NCI-H187 (cell line): ENCODE measurements at places on chromosomes 12 and 14.

DNA sequence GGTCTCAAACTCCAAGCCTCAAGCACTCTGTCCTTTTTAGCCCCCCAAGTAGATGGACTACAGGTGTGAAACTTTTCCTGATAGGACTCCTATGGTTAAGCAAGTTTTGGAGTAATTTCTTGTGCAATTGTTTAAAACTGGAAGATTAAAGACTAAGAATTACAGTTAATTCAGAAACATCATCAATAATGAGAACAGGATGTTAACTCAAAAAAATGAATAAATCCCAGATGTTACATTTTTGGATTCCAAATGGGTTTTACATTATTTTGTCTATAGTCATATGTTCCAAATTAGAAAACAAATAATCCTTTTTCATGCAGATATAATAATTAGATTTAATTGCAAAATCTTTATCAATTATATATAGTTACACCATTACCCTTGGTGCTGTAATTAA is 24.4 kb upstream of the KITLG start:
- no peak for DNase-seq

DNA sequence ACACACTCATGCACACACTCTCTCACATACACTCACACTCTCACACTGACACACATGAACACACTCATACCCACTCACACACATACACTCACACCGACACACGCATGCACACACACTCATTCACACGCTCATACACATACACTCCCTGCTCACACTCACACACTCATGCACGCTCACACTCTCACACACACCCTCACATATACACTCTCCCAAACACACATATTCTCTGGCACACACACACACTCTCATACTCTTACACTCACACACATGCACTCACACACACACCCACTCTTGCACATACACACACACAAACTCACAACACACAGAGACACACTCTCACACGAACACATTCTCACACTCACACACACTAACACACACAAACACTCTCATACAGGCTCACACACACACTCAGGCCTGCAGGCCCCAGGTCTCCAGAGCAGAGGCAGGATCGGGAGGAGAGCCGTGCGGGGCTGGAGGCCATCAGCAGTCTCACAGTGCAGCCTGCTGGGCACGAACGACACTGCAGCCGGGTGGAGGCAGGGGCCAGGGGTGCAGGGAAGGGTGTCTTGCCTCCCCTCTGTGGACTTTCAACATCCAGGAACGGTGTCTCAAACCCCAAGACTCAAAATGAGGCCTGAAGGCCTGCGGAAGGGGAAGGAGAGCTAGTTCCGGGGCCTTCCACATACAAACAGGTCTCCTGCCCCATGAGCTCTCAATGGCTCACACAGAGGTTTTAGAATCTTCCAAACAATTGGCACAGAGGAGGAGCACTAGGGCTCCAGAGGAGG is 148.7 kb downstream of the ANO2 start:
- no peak for DNase-seq

GRCh38 chr12:5969974-5970690 is 25.1 kb upstream of the ANO2 start:
- no peak for DNase-seq

DNA sequence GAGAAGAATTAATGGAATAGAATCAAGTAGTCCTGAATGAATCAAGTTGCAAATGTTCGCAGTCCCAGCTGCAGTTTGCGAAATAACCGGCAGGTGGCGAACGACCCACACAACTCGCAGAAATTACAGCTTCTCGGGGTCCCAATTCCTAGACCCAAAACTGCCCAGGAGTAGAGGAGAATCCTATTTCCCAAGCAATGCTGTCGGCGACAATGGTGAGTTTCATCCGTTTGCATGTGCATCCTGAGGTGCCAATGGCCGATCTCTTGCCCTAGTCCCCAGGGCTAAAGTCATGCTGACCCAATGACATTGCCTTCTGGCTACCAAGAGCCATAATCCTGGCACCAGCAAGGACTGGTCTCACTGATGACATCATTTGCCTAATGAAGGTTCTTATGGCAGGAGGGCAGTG is 8.5 kb upstream of the ASCL1 start:
- DNase-seq, result peak; percentile 51

DNA sequence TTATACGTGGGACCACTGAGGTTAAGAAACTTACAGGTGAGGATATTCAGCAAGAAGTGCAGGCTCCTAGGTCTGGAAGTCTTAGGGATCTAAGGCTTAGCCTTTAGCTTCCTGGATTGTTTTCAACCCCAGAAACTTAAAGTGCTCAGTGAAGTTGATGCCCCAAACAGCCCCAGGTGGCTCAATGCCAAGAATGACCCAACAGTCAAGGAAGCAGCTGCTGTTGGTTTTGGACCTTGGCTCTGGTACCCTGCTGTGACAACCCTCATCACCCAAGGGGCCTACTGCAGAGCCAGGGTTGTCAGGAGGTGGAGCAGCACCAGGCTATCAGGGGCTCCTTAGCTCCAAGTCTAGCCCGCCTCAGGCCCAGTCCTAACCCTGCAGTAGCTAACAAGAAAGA is 36.8 kb downstream of the VDR start:
- no peak for DNase-seq

- no peak for DNase-seq
Measured at GRCh38 chr12:52223406-52224039, 9.5 kb upstream of the KRT7 start.

DNA sequence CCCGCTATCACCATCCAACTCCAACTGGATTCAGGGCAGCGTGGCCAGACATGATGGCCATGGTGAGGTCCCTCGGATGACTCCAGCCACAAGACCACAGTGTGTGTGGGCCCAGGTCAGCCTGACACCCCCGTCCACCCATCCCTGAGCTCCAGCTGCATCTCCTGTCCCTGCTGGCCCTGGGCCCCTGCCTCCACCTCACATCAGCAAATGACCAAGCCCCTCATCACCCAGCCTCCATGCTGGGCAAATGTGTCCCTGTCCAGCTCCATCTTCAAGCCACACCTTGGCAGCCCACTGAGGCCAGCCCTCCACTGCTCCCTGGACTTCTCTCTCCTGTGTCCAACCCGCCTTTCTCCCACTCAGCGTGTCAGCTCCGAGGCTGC is 3.2 kb downstream of the GPR132 start:
- DNase-seq, result no peak

GRCh38 chr12:12486661-12487240 is 75.9 kb downstream of the DUSP16 start:
- DNase-seq, result no peak

DNA sequence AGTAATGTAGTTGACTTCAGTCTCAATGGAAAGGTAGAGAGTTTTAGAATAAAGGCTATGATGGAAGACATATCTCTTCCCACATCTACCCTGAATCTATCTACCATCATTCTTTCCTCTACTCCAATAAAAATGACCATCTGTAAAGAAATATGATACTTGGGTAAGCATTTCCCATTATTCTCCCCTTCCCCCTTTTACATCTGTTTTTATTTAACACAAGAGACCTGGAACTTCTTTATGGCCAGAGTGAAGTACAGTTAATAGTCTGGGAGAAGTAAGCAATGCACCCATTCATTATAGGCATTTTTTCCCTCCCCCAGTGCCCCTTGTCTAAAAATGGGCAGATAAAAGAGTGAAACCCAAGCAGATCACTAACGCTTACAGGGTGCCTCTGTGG is 6.5 kb downstream of the TPH2 start:
- no peak for DNase-seq

DNA sequence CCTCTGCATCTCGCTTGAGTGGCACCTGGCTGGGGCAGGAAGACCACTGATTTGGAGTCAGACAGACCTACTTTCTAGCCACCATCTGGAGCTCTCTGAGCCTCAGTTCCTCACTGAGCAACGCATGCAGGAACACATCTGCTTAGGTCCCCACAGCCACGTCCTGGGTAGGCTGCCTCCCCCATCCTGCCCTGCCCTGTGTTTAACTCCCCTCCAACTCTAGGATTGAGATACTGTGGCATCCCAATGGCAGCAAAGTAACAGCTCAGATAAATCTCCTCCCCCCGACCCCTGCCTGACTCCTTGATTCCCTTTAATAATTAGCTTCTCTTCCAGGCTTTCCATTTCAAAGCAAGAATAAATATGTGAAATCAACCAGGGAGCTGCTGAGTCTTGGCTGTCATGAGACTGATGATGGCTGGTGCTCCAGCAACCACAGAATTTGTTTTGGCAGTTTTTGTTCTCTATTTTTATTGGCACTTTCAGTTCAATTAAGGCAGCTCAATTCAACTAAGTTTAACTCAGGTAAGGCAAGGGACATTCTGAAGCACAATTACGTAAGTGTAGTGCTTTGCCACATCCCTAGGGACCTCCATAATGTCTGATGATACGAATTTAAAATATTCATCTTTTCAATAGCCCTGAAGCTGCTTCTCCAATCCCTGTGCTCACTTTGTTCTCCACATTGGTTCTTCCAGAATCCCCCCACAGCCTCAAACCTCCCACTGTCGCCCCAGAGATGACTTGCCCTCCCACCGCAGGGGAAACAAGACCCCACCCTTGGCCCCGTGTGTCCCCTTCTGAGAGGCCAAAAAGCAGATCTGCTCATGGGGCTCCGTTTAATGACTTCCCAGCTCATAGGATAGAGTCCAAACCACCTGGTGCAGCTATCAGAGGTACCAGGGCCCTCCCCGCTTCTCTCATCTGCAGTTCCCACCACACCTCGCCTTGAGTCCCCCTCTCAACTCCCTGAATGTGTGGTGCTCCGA is 58.2 kb downstream of the ESR2 start:
- peak; percentile 14 for DNase-seq

GRCh38 chr12:21301-22189 is 45.0 kb upstream of the IQSEC3 start:
- DNase-seq, result no peak

GRCh38 chr14:21704338-21704737 is 30.7 kb upstream of the OR4E1 start:
- no peak for DNase-seq

DNA sequence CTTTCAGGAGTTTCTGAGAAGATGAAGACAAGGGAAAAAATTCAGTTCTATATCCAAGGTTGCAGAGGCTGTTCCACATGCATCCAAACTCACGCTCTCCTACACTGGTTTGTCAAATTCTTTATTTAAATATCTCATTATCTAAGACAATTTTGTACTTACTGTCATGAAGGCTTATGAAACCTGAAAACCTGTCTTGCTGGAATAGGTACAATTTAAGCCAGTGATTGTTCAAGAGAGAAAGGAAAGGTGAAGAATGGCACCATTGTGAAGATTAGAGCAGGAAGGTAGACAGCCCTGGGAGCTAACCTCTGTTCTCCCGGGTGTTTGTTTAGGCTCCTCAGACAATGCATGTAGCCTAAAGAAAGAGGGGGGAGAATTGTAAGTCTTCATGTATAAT is 315.1 kb upstream of the PRKD1 start:
- DNase-seq, result no peak

- DNase-seq, result no peak
Measured at GRCh38 chr12:108337235-108338223, 1.6 kb downstream of the CMKLR1 start.

- no peak for DNase-seq
Measured at GRCh38 chr14:24630087-24630871, 3.7 kb downstream of the GZMB start.

GRCh38 chr12:67145692-67146091 is 123.5 kb upstream of the CAND1 start:
- no peak for DNase-seq

- DNase-seq, result no peak
Measured at GRCh38 chr12:53044052-53044581, 5.7 kb upstream of the TNS2 start.

DNA sequence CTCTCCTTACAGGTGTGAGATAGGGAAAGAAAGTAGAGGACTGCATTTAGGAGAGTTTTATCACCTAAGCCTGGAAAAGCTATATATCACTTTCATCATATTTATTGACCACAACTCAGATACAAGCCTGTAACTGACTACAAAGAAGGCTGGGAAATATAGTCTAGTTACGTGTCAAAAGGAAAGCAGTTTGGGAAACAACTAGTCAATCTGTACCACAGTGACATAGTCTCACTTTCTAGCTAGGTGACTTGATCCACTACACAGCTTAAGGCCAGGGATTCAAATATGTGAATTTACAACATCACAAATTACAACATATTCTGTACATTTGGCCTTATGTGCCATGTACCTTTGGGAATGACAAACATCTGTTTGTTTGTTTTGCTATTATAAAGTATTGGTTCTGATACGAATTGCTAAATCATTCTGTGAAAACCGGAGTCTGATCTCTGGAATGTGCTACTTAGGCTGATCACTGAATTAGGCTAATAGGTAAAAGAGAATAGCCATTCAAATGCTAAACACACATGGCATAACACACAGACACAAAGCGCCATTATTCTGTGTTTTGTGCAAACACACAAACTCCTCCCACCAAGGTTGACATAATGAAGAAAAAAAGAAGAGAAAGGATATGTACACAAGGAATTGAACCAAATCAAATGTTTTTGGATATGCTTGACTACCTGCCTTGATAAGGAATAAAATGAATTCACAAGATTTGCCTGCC is 279.8 kb downstream of the DUSP6 start:
- no peak for DNase-seq

DNA sequence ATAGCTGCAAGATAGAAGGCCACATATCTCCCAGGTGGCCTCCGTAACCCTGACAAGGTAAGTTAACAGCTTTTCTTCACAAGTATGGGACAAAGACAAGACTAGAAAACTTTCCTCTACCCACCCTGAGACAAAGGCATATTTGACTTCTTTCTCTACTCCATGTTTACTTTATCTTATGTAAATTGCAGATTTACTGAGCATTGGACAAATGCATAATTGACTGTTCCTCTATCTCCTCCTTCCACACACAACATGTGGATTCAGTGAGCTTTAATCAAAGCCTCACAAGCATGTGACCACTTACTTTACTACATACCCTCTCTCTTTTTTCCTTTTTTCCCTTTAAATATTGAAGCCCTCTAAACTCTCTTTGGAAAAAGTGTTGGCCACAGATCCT is 289.1 kb upstream of the TMTC1 start:
- no peak for DNase-seq

DNA sequence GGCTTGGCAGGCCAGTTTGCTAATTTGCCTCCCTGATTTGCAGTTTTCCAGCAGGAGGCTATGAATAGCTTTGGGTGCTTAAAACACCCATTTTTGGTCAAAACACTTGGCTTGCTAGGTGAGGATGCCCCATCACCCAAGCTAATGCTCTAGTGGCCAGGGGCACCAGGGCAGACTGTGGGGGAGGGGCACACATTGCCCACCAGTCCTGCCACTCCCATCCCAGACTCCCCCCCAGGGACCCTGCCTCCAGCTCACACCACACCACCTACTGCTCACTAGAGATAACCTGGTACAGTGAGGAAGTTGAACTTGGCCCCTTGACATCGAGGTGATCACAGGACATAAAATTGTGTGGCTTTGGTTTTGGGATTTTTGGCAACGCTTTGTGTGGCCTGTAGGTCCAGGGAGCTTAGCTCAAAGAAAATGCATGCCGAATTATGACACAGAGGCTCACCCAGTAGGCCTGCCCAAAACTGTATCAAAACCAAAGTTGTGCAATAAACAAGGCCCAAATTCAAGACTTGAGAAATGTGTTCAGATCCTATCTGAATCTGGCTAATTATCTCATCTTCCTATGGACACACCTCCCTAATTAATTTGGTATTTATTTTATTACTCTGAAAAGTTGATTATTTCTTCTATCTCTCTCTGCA is 4.3 kb downstream of the NUAK1 start:
- no peak for DNase-seq

- no peak for DNase-seq
Measured at GRCh38 chr12:89210277-89210676, 142.0 kb downstream of the DUSP6 start.

GRCh38 chr12:122366685-122367475 is 55.6 kb downstream of the CLIP1 start:
- no peak for DNase-seq
